ENCODE measurements at places on chromosomes 5 and 9.

DNA sequence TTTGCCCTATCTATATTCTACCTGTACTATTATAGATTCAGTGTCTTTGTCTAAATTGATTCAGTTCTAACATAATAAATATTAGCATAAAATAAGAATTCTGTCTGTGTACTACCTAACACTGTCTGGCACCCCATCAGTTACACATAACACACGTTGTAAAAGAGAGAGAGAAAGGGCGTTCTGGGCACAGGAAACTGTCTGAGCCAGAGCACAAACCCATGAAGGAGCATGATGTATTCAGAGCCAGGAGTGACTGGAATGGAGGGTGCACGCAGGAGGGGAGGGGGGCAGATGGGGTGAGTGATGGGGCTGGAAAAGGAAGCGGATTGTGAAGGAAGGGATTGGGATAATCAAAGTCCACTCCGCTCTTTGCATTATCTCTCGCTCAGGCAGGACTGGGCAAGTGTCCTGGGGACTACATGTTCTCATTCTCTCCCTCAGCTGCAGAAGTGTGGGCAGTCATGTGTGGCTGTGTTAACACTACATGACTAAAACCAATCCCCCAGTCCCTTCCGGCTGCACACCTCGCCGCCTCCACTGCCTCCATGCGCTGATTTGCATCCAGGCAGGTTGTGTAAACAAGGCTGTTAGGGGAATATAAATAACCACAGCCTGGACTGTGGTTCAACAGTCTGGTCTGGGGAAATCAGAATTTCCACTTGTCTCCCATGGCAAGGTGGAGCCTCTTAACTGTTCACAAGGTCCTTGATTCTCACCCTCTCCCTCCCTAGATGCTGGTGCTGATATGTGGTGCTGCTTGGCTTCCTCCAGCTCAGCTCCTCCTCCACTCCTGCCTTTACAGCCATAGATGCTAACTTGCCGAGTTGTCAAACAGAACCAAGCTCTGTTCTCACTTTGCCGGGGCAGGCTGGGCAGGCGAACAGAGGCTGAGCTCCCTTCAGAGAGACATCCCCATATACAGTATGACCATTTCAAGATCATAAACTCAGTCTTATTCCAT is 367.5 kb upstream of the BRINP1 start:
- DNase-seq: no peak
- H3K4me3 ChIP-seq: no peak overlapping the region
- no peaks in the 10 kb centered on the region for H3K4me1 ChIP-seq
- no peak overlapping the region for H3K27ac ChIP-seq
- H3K36me3 ChIP-seq: no peaks in the 10 kb centered on the region

DNA sequence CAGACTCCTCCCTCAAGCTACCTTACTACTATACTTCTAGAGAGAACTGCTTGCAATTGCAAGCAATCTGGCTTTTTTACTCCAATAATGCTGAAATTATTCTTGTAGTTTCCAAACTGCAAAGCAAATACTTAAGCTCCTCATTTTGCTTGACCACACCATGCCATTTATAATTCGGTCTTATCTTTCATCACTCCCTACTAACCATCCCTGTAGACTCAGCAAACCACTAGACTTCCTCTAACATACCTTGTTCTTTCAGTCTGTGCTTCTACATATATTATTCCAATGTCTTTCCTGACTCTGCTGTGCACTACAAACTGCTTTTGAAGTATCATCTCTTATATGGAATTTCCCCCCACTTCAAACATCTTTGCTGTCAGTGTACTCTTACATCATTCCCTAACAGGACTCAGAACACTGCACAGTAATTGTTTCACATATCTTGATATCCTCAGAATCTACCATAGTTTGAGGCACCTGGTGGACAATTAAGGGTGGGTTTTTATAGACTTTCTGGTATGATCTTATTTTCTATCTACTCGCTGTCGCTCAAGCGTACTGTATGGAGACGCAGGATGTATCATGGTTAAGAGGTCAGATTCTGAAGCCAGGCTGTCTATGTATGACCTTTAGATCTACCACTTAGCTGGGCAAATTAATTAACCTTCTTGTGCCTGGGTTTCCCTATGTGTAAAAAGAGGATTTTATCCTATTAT is 2.8 kb downstream of the IL6ST start:
- H3K27me3 ChIP-seq: no peaks in the 10 kb centered on the region
- peak overlapping the region; percentile 99 for H3K27ac ChIP-seq
- peak overlapping the region; percentile 92 for H3K4me3 ChIP-seq
- H3K36me3 ChIP-seq: no peaks in the 10 kb centered on the region
- DNase-seq: no peak
- H3K4me1 ChIP-seq: no peaks in the 10 kb centered on the region

- no peak overlapping the region for H3K4me3 ChIP-seq
- H3K36me3 ChIP-seq: no peaks in the 10 kb centered on the region
- no peaks in the 10 kb centered on the region for H3K4me1 ChIP-seq
- DNase-seq: no peak
- H3K27me3 ChIP-seq: no peaks in the 10 kb centered on the region
Measured at GRCh38 chr9:6128030-6128429, 87.6 kb upstream of the IL33 start.

GRCh38 chr9:116219686-116220085 is 66.1 kb downstream of the PAPPA start:
- no peak for DNase-seq
- no peaks in the 10 kb centered on the region for H3K27me3 ChIP-seq
- no peak overlapping the region for H3K4me3 ChIP-seq

DNA sequence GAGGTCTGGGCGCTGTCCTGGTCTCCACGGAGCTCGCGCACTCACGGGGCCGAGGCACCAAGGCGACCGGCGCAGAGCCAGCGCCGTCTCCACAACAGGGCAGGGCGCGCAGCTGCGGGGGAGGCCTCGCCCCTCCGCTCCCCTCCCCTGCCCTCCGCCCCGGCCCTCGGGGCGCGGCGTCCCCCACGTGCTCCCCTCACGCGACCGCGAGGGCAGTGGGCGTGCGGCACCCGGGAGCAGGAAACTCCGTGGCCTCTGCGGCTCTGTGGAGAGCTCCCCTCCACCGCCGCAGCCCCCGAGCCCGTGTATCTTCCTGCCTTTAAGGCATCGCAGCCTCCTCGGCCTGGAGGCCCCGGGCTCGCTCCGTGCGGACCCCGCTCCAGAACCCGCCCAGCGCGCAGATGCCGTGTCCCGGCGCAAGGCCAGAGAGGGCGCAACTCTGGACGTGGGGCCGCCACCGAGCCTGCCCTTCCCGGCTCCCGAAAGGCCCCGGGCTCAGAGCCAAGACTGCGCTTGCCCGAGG is 708 bp upstream of the TUBB4B start:
- H3K27me3 ChIP-seq: peaks cover 6% of the 10 kb centered on the region
- peaks cover 28% of the 10 kb centered on the region for H3K4me1 ChIP-seq
- H3K36me3 ChIP-seq: no peaks in the 10 kb centered on the region
- peak overlapping the region; percentile 71 for H3K4me3 ChIP-seq
- peak overlapping the region; percentile 91 for H3K27ac ChIP-seq

DNA sequence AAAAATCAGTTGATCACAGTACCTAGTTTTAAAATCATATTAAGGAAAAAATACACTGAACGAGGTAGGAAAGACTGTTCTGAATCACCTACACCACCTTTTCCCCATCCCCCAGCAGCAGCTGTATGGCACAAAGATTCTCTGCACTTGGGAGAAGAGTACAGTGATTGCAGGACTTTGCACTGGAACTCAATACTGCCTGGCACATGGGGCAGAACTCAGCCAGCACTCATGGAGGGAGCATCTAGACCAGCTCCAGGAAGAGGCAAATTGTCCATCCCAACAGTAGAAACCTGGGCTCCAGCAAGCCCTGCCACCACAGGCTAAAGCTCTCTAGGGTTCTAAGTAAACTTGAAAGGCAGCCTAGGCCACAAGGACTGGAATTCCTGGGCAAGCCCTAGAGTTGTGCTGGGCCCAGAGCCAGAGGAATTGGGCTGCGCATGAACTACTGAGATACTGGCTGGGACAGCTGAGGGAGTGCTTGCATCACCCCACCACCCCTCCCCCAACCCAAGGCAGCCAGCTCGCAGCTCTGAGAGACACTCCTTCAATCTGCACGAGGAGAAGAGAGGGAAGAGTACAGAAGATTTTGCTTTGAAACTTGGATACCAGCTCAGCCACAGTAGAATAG is 654.4 kb upstream of the CDH6 start:
- no peak for DNase-seq
- no peaks in the 10 kb centered on the region for H3K4me1 ChIP-seq
- H3K36me3 ChIP-seq: no peaks in the 10 kb centered on the region

DNA sequence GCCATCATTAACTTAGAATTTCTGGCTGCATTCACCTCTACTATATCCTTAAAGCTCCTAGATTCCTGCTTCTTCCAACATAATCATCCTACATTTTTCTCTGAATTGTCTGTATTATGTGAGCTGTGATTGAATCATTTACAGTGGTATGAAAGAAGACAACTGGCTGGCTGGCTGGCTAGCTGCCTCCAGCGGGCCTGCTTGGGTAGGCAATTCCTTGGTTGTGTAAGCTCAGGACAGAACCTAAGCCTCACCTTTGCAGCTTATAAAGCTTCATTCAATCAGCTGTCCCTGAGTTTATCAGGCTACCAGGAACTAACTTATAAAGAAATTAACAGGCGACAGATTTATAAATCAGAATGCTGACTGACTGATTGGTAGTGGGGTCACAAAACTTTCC is 162.7 kb upstream of the NR3C1 start:
- no peak overlapping the region for H3K4me3 ChIP-seq
- H3K27ac ChIP-seq: no peak overlapping the region
- no peaks in the 10 kb centered on the region for H3K4me1 ChIP-seq
- no peaks in the 10 kb centered on the region for H3K27me3 ChIP-seq
- DNase-seq: no peak

DNA sequence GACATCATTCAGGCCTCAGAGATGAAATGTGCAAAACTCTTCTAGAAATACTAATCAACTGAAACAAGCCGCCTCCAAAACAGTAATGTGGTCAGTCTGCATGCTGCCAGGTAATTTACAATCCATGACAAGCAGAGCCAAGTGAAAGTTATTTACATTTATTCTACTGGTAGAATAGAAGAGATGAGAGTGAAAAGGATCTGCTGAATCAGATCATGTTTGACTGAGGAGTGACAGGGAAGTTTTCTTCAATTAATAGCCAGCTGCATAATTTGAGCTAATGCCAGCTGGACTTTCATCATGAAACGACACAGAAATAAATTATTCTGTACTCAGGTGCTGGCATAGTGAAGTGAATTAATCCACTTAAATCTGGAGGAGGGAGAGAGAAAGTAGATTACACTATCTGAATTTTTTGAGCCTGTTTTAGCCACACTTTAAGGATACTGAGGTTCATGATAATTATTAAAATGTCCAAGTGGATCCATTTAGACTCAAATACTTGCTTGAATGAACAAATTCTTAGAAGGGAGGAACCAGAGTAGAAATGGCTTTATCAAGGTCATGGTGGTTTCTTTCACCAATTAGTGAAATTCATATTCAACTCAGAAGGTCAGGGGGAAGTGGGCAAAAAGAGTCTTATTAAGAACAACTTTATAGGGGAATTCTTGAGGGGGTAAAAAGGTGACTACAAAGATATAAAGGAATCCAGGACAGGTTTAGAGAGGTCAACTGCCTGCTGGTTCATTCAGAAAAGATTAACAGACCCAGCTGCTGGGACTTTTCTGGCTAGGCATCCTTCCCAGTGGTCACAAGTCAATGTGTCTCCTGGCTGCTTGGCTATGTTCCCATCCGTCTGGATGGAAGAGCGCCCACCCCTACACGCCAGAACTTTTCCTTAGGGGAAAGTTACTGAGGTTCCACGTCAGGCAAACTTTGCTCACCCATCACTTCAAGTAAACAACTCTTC is 350.4 kb downstream of the PDE4D start:
- H3K36me3 ChIP-seq: no peaks in the 10 kb centered on the region
- no peaks in the 10 kb centered on the region for H3K4me1 ChIP-seq
- peak overlapping the region; percentile 65 for H3K27ac ChIP-seq

- no peaks in the 10 kb centered on the region for H3K27me3 ChIP-seq
- H3K4me3 ChIP-seq: no peak overlapping the region
- no peaks in the 10 kb centered on the region for H3K4me1 ChIP-seq
- H3K36me3 ChIP-seq: no peaks in the 10 kb centered on the region
Measured at GRCh38 chr5:42691413-42691937, 65.1 kb upstream of the CCDC152 start.

- no peaks in the 10 kb centered on the region for H3K27me3 ChIP-seq
- no peaks in the 10 kb centered on the region for H3K4me1 ChIP-seq
- peaks cover 10% of the 10 kb centered on the region for H3K36me3 ChIP-seq
- no peak overlapping the region for H3K27ac ChIP-seq
- DNase-seq: no peak
Measured at GRCh38 chr5:113005454-113005853, 28.9 kb downstream of the DCP2 start.
